ENCODE measurements at places on chromosomes 5 and 9. TPM values are rescaled to one million over a fixed set of nuclear protein-coding genes. Genes with fewer than 3 reads are reported as not detected.

- no peak for DNase-seq
Observed at GRCh38 chr9:101620452-101620851, 25.7 kb upstream of the PPP3R2 start.

GRCh38 chr5:87097664-87098063, 170.0 kb upstream of the RASA1 start:
- DNase-seq, result no peak

GRCh38 chr5:133480866-133481265, 131.5 kb downstream of the FSTL4 start:
- DNase-seq, result no peak

DNA sequence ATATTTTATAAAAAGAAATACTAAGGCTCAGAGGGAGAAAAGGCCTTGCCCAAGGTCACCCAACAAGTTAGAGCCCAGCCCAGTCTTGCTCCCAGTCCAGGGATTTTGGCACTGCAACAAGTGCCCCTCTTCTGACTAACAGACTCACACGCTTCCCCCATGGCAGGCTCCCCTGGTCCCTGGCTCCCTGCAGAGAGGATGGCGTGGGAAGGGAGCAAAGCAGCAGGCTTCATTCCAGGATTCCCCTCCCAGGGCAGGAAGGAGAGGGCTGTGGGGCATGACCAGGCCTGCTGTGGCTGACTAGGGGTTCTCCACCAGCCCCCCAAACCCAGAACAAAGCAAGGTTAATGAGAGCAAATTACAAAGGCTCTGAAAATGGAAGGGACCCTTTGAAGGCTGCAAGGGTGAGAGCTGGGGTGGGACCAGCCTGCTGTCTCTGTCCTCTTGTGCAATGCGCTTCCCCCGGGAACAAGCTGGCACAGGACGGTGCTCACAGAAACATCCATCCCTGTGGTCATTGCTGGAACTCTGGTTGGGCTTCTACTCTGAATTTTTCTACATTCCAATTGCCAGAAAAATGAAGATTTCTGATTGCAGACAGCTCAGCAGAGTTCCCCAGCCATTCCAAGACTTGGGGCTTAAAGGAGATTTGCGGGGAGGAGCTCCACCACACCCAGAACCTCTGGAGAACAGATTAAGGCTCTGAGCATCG, 37.1 kb upstream of the FAT2 start:
- DNase-seq, result no peak

DNA sequence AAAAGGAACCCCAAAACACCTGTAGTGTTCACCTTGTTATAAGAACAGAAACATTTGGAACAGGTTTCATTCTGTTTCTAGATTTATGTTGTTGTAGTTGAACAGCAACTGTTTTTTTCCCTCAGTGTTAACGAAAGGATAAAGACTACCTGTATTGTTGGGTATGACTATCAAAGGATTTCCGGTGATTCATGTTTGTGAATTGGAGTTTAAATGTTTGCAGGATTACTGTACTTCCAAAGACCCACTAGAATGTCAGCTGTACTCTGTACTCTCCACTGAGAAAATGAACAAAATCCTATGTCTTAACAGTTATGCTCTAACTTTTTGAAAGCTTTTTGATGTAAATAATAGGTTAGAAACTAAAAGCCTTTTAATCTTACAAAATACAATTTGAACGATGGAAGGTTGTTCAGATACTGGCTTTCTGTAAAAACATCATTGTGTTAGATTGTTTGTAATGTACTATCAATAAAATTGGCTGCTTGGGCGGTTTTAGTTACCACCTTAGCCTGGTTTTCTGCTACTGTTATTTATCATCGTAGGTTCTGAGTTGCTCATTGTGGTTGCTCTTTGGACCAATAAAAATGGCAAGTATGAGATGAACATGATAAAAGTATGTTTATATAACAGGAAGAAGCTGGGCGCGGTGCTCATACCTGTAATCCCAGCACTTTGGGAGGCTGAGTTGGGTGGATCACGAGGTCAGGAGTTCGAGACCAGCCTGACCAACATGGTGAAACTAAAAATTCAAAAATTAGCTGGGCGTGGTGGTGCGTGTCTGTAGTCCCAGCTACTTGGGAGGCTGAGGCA, 44.1 kb downstream of the DCP2 start:
- DNase-seq, result no peak

GRCh38 chr9:78831726-78832125, 534.8 kb downstream of the PSAT1 start:
- no peak for DNase-seq

DNA sequence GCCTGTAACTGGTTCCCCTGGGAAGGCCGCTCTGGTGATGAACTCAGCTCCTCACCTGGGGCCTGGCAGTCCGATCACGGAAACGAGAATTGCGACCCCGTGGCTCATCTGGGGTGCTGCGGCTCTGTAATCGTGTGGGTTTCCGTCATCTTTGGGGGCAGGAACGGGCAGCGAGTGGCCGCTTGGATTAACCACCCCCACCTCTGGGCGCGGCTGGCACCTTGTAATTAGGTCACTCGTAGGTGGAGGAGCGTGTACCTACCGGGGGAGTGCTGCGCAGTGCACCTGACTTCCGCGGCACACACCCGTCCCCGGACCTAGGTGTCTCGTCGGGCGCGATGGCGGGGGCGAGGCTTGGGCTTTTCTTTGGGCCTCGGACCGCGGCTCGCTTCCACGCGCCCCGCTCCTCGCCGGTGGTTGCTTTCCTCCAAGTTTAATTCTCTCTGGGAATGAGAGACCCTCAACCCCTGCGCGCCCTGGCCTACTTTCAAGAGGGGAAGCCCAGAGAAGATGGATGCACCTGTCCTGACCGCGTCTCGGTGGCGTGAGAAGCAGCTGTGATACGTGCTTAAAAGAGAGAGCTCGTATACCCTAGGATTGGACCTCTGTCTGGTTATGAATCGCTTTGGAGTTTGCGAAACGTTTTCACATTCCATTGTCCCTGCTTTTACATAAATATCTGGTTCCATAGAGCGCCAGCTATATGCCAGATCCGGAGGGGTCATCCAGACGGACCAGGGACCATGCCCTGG, 744 bp upstream of the PPP2CA start:
- DNase-seq, result no peak

DNA sequence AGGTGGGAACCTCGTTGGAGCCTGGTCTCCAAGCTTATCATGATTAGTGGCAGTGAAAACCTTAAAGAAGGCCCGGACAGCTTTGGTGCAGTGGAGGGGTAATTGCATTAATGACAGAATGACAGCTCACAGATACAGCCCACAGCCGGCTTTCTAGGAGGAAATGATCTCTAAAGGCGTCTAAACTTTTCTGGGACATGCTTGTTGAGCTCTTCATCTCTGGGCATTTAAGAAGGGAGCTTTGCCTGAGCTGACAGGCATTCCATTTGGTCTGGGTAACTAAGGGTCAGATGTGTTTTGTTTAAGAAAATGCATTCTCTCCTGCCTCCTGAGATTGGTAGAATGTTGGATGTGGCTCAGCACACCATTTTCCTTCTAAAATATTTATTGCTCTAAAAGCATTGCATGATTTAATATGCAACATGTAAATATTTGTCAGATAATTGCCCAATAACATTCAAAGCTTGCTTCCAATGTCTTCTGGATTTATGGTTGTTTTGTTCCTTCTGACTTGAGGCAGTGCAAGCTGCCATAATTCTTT, 4.0 kb downstream of the ANKRD33B start:
- no peak for DNase-seq

DNA sequence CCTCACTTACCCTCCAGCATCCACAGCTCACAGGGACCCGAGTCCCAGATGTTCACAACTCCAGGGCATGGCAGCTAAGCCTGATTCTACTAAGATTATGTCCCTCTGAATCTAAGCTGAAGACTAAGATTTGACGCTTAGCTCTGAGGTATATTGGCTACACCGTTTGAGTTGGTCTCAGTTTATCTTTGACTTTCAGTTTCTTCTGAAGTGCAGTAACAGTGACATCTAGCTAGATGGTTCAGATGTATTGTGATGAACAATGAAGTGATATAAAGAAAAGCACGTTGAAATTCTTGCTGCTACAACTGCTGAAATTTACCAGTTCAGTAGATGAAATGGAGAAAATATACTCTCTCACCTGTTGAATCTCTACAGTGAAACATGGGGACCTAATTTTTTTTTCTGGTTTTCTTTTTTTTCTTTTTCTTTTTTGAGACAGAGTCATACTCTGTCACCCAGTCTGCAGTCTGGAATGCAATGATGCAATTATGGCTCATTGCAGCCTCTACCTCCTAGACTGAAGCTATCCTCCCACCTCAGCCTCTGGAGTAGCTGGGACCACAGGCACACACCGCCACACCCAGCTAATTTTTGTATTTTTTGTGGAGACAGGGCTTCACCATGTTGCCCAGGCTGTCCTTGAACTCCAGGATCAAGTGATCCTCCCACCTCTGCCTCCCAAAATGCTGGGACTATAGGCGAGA, 15.7 kb downstream of the RFK start:
- no peak for DNase-seq

GRCh38 chr5:179668391-179668790, 12.4 kb downstream of the CBY3 start:
- no peak for DNase-seq

GRCh38 chr5:131417240-131417869, 153.5 kb downstream of the CDC42SE2 start:
- DNase-seq, result no peak

- DNase-seq, result no peak
Observed at GRCh38 chr5:16867577-16867953, 68.5 kb downstream of the MYO10 start.

PCDHA4 gene
- 0.35 TPM for total RNA-seq

NR2F1 gene
- 26.3 TPM for total RNA-seq

SLC1A3 gene
- total RNA-seq, result 16.2 TPM

TEX48 gene
- total RNA-seq, result not detected

Measured in esophagus squamous epithelium (tissue), 5 donors.